Stimulated activated CD4-positive, alpha-beta T cell treated with anti-CD3 and anti-CD28 coated beads, Interleukin-12 subunit alpha, Interleukin-12 subunit beta, amount 100 ng/mL, for 4 hours (primary cell): ENCODE measurements at places on chromosomes 7 and 10.

GRCh38 chr10:5591336-5591824, 66.6 kb downstream of the CALML3 start:
- no peak for DNase-seq

DNA sequence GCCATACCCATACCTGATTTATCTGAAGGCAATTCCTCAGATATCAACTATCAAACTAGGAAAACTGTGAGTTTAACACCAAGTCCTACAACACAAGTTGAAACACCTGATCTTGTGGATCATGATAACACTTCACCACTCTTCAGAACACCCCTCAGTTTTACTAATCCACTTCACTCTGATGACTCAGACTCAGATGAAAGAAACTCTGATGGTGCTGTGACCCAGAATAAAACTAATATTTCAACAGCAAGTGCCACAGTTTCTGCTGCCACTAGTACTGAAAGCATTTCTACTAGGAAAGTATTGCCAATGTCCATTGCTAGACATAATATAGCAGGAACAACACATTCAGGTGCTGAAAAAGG, 69.0 kb upstream of the RSBN1L start:
- DNase-seq = no peak

GRCh38 chr7:158161194-158161593, 426.4 kb downstream of the PTPRN2 start:
- no peak for DNase-seq

DNA sequence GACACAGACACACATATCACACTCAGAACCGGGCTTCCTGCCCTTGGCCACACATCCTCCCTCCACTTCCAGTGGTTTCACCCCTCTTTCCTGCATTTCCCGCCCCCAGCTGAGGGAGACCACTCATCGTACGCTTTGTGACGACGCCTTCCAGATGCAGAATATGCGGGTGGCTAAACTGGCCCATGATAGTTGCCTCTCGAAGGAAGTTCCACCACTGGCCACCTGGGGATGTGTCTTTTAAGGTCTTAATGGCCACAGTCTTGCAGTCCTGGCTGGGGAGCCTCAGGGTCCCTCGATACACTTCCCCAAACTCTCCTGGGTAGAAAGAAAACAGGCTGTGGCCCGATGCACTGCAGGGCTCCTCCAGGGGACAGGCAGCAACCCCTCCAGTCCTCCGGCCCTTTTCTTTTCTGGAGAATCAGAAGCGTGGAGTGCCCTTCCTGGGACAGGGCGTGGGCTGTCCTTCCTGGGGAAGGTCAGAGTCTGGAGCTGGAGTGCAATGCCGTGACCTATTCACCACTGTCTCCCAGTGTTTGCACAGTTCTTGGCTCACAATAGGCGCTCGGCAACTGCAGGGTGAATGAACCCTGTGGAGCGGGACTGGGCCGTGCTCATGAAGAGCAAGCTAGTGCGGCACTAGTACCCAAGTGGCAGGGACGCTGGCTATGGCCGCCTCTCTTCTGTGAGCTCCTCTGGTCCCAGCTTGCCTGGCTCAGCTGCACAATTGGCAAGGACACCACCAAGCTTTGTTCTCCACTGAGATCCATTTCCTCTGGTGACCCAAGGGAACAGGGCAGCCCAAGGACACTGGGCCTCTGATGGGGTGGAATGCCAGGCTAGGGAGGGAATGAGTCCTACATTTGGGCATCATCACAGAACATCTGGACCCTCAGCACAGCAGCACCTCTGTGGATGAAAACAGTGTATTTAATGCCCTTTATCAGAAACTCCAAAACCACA, 13.2 kb downstream of the EPHA1 start:
- DNase-seq = no peak
